LHCN-M2 (cell line): ENCODE measurements at places on chromosomes 2 and 18. TPM values are rescaled to one million over a fixed set of nuclear protein-coding genes. Genes with fewer than 3 reads are reported as not detected.

DNA sequence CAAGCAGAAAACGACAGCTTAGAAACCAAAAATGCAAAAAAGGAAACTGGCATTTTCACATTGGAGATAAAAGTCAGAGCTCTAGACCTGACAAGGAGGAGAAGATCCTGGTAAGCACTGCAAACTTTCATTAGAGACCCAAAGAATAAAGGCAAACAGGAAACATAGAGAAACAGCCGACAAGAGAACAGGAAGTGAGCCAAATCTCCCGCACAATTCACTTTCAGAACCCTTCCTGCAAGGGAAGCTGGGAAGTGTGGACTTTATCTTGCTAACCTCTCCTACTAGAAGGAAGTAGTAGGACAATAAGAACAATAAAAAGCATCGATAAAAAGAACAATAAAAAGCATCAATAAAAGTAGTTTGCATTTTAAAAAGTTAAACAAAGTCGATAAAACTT lies 417.8 kb upstream of the SPHKAP start:
- peak; percentile 26 for DNase-seq

DNA sequence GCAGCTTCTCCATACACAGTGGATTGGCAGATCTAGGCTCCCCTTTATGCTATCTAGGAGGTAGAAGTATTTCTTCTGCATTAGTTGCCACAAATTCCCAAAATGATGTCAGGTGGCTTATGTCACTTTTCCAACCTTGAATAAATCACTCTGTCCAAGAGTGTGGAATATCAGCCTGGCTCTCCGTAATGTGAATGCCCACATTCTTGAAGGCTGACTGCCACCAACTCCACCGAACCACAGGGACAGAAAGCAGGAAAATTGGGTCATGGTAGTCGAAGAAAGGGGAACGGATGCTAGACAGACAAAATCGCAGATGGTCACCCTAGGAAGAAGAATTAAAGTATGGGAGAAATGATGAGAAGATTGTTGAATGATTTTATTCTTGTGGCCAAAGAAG lies 624.9 kb upstream of the CDH2 start:
- no peak for DNase-seq

- no peak for DNase-seq
Measured at GRCh38 chr18:3279201-3280185, 17.6 kb downstream of the MYL12B start.

Gene NCKAP5
- total RNA-seq, result 0.40 and 0.58 TPM in 2 replicates

Gene UPP2
- not detected in 2 replicates for total RNA-seq

DNA sequence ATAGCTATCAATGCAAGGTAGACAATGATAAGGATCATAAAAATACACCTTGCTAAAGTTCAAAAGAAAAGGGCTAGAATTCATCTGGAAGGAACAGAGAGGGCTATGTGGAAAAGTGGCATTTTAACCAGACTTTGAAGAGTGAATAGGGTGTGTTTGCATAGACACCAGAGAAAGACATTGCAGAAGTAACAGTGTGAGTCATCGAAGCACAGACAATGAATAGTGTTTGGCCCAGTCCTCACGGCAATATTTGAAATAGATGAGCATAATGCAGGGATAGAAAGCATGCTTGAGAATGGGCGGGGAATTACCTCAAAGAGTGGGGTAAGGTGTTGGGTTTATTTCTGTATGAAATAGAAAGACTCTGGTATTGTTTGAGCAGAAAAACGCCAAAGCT lies 24.2 kb downstream of the MYT1L start:
- DNase-seq, result no peak

GRCh38 chr18:13262839-13263691 lies 44.5 kb downstream of the LDLRAD4 start:
- no peak for DNase-seq

DNA sequence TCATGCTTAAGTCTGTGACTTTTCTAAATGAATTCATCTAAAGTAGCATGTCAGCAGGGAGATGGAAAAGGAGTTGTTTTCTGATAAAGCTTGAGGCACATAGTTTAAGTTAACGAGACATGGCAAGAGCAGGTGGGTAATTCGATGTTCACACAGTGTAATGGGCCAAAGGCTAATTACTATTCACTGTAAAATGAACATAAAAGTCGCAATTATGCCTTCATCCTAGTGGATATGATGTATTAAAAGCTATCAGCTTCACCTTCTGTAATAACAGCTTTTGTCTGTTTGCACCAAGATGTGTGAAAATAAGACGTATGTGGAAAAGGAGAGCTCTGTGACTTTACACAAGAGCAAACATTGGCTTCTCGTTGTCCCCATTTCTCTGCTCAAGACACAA lies 94.2 kb upstream of the CDH20 start:
- DNase-seq, result no peak

GRCh38 chr2:99468155-99468554 lies 21.7 kb downstream of the REV1 start:
- DNase-seq, result no peak

GRCh38 chr2:204234879-204235278 lies 298.3 kb downstream of the ICOS start:
- DNase-seq, result peak; percentile 19
